ENCODE measurements at places on chromosomes 4 and X. TPM values are rescaled to one million over a fixed set of nuclear protein-coding genes. Genes with fewer than 3 reads are reported as not detected.

ZAR1 gene
- polyA plus RNA-seq = not detected

SSX4 gene
- polyA plus RNA-seq = not detected

GASK1B gene
- 10.0 TPM for polyA plus RNA-seq

SPANXA2 gene
- not detected for polyA plus RNA-seq

DCAF12L1 gene
- not detected for polyA plus RNA-seq

FAM9B gene
- polyA plus RNA-seq = not detected

DCAF12L2 gene
- polyA plus RNA-seq = 0.04 TPM

TAF1 gene
- 8.8 TPM for polyA plus RNA-seq

EDNRA gene
- 12.0 TPM for polyA plus RNA-seq
